T-cell (primary cell): ENCODE measurements at places on chromosomes 3 and 15. TPM values are rescaled to one million over a fixed set of nuclear protein-coding genes. Genes with fewer than 3 reads are reported as not detected.

- DNase-seq: no peak
Observed at GRCh38 chr3:114143817-114144216, 35.0 kb downstream of the DRD3 start.

GRCh38 chr15:93359425-93360131, 270.6 kb upstream of the RGMA start:
- DNase-seq: no peak

DNA sequence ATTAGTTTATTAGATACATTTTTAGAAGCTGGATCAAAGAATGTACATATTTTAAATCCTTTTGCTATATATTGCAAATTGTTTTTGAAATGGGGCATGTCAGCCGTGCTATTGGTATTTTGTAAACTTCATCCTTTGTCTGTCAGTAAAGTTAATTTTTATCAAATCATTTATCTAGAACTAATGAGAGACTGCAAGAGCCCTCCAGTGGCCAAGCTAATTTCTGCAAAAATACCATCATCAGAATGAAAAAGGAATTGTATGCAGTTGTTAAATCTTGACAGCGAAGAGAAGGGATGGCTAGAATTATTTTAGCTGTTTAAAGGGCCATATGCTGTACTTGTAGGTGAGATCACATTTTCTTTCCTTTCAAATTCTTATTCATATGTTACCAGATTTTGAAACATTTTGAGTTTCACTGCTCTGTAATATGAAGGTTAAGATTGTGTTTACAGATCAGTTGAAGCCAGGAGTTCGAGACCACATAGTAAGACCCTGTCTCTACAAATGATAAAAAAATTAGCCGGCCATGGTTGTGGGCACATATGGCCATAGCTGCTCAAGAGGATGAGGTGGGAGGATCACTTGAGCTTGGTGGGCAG, 8.1 kb upstream of the CLDN11 start:
- no peak for DNase-seq

The CCR9 gene
- 8.1 TPM for total RNA-seq

GRCh38 chr15:57738734-57739237, 32.3 kb downstream of the POLR2M start:
- no peak for DNase-seq

DNA sequence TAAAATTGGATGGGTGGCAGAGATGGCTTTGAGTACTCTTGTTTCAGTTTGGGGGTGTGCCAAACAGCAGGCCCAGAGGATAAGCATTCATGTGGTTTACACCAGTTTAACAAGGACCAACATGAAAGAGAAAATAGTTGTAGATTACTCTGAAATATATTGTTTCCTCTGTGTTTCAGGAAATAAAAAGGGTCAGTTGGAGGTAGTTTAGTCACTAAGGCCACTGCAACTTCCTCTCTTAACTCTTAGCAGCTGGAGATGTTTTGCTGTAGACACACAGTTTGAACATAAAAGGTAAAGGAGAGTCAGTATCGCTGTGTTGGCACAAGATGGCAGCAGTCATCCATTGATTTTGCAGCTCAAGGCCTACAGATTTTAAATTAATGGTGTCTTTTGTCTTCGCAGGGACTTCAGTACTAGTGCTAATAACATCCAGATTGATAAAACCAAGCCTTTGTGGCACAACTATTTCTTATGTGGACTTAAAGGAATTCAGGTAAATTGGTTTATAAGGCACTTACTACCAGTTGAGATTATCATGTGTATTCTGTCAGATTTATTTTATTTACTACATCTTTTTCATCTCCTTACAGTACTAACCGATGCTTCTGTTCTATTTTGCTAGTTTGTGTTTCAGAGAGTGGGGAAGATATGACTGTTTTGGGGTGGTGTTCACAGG, 65.5 kb downstream of the GALK2 start:
- peak; percentile 38 for DNase-seq

The PEX11A gene
- 2.0 TPM for total RNA-seq

The EPHA6 gene
- not detected for total RNA-seq

The ACSBG1 gene
- not detected for total RNA-seq

The CD96 gene
- total RNA-seq: 226 TPM

GRCh38 chr3:23161308-23161707, 41.8 kb upstream of the UBE2E2 start:
- DNase-seq: no peak

The B3GALNT1 gene
- 0.54 TPM for total RNA-seq

The FBN1 gene
- 1.2 TPM for total RNA-seq

- DNase-seq: no peak
Observed at GRCh38 chr3:112230033-112230432, 64.0 kb downstream of the SLC9C1 start.

The TMCO5A gene
- total RNA-seq: not detected

GRCh38 chr3:161866176-161866575, 369.6 kb downstream of the OTOL1 start:
- no peak for DNase-seq

DNA sequence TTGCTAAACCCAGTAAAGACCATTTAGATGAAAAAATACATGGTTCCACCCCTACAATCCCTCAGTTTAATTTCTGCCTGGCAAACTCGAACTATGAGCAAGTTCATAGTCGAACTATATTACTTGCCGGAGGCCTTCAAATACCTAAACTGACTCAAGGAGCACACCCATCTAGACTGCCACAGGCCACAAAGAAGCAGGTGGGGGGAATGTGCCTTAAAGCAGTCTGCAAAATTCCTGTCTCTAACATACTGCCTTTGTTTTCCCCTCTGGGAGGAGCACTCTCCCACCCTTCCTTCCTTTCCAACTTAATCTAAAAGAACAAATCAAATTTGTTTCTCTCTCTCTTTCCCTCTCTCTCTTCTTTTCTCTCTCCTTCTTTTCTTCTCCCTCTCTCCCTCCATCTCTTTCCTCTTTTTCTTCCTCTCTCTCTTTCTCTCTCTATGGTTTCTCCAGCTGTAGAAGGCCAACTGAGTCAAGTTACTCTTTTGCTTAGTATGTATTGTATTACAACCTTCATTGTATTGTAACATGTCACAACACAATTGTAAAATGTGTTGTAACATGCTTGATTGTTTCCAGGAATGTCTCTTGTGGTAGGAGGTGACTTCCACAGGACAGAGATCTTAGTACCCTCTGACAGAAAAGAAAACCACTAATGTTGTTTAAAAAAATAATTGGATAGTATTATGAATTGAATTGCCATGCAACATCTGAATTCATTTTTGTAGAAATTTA, 496.3 kb downstream of the ROBO2 start:
- DNase-seq: no peak

The SEMA3G gene
- 0.75 TPM for total RNA-seq

- DNase-seq: no peak
Observed at GRCh38 chr3:119630880-119631329, 29.5 kb downstream of the POPDC2 start.

The GOLGA8T gene
- total RNA-seq: 0.72 TPM

The PDE8A gene
- total RNA-seq: 33.7 TPM

The A4GNT gene
- not detected for total RNA-seq

DNA sequence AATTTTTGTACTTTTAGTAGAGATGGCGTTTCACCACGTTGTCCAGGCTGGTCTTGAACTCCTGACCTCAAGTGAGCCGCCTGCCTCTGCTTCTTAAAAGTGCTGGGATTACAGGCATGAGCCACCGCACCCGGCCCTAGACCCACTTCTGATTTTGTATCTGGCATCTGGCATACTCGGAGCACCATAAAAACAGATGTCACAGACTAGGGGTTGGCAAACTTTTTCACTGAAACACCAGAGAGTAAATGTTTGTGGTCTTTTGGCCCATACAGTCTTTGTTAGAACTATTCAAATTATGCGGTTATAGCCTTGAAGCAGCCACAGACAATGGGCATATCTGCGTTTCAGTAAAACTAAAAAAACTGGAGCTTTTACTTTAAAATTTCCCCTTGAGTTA, 110.7 kb downstream of the TJP1 start:
- DNase-seq: no peak

The LSMEM2 gene
- total RNA-seq: not detected

The CFAP91 gene
- total RNA-seq: not detected

DNA sequence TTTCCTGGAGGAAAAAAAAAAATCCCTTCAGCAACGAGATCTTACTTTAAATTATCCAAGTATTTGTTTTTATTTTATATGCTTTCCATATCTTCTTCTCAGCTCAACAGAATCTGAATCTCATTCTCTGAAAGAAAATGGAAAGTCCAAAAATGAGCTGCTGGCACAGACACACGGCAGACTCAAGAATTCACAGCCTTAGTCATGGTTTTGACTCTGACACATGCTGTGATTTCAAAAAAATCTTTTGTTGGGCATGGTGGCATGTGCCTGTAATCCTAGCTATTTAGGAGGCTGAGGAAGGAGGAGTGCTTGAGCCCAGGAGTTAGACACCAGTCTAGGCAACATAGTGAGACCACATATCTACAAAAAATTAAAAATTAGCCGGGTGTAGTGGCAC, 565.0 kb downstream of the MAGI1 start:
- no peak for DNase-seq

- DNase-seq: no peak
Observed at GRCh38 chr3:172713316-172713715, 2.4 kb upstream of the NCEH1 start.

The GNB5 gene
- 74.4 TPM for total RNA-seq

DNA sequence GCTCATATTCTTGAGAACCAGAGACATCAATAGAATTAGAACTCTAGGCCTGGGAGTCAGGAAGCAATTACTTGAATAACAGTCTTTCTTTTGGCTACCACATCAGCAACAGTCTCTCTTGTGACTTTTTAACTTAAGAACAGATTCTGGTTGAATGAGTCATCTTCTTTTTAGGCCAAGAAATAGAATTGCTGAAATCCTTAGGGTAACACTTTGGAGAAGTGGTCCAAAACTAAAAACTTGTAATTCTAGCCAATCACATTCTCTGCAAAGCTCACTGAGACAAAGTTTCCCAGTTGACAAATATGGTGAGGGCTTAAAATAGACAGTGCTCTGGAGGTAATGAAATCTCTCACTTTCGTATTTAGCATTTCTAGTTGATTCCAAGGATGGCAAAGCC, 238.0 kb downstream of the SHOX2 start:
- no peak for DNase-seq

- no peak for DNase-seq
Observed at GRCh38 chr3:194989241-194989640, 281.7 kb downstream of the XXYLT1 start.

GRCh38 chr15:80978685-80979329, 10.8 kb downstream of the MESD start:
- DNase-seq: no peak

The BSN gene
- total RNA-seq: 0.35 TPM

The SPINT1 gene
- 6.5 TPM for total RNA-seq

The CAND2 gene
- total RNA-seq: 2.1 TPM

DNA sequence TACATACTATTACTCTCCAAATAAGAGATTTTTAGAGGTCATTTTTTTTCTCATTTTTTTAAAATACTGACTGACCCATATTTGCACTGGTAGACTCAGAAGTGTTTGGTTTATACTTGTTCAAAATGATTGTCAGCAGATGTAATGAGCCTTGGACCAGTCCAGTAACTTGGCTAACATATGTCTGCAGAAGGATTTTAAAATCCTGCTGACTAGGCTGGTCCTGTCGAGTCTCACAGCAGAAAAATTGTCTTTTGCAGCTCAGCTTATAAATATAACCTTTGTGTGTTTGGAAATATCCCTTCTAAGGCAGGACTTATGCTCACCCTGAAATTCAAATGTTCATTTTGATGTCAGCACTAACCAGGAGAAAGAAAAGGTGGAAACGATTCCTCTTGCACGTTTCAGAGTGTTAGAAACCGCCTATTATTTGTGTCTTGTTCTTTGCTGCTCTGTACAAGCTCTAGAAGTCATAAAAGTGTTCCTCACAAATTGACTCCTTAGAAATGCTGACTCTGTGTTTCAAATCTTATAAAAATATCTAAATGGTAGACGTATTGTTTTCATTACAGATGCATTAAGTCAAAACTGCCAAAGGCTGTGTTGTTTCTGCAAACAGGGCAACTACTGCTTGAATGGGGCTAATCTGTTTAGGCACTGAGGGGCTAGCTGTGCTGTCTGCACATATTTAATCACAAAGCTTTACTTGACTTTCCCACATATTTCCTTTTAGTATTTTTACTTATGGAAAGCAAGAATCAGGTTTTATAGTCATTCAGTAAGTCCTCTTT, 95.3 kb downstream of the CHL1 start:
- DNase-seq: no peak

DNA sequence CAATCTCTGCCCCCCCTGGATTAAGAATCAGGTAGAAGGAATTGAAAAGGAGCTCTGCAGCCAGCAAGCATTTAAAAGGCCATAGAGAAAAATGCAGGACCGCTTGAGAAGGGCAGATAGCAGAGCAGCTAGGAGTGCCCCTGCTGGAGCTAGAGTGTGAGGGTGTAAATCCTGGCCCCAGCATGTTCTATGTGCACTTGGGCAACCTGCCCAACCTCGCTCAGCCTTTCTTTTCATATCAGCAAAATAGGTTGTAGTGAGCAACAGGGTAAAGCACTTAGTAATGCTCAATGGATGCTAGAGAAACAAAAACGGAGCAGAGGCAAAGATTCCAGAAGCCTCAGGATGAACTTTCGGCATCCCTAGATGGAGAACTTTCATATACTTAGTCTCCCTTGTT, 25.0 kb upstream of the THBS1 start:
- DNase-seq: no peak

GRCh38 chr15:99992611-99993231, 259.5 kb upstream of the LYSMD4 start:
- DNase-seq: no peak

- no peak for DNase-seq
Observed at GRCh38 chr3:59563966-59564365, 514.1 kb upstream of the CFAP20DC start.

DNA sequence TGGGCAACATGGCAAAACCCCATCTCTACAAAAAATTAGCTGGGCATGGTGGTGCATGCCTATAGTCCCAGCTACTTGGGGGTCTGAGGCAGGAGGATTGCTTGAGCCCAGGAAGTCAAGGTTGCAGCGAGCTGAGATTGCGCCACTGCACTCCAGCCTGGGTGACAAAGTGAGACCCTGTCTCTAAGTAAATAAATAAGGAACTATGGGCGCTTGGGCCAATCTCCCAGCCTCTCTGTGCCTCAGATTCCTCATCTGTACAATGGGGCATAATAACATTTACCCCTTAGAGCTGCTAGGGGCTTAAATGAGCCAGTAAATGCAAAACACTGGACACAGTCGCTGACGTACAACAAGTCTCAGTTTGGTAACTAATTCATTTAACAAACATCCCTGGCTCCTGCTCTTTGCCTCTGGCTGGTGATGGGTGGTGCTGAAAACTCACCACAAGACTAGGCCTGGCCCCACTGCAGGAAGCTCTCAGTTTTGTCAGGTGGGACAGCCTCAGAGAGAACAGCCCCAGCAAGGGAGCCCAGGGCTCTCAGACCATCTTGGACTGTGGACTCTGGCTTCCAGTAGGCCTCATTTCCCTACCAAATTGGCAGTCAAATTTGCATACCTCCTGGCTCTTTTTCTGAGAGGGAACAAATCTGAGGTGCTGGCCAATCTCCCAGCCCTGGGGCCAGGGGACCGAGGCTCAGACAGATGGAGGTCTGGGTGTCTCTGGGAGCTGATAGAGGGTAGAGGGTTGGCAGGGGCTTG, 6.4 kb upstream of the TBC1D2B start:
- DNase-seq: no peak

- DNase-seq: no peak
Observed at GRCh38 chr15:76179023-76179422, 119.2 kb downstream of the TMEM266 start.
